ENCODE measurements at places on chromosomes 11 and 22. TPM values are rescaled to one million over a fixed set of nuclear protein-coding genes. Genes with fewer than 3 reads are reported as not detected.

Gene CYP2D6
- not detected for polyA plus RNA-seq

Gene OR56A1
- polyA plus RNA-seq = not detected

Gene HTR3A
- polyA plus RNA-seq = not detected

Gene CABP7
- not detected for polyA plus RNA-seq

Gene LINC01488
- not detected for polyA plus RNA-seq

Gene OR8D4
- not detected for polyA plus RNA-seq

Gene PNPLA5
- not detected for polyA plus RNA-seq

GRCh38 chr11:95487391-95487790 lies 256.4 kb upstream of the SESN3 start:
- no peaks in the 10 kb centered on the region for H3K36me3 ChIP-seq
- H3K27me3 ChIP-seq = no peaks in the 10 kb centered on the region

- H3K4me3 ChIP-seq = peak overlapping the region; percentile 82
- H3K27ac ChIP-seq = no peak overlapping the region
- peaks cover 35% of the 10 kb centered on the region for H3K4me1 ChIP-seq
- DNase-seq = peak; percentile 53
- H3K27me3 ChIP-seq = no peaks in the 10 kb centered on the region
- no peaks in the 10 kb centered on the region for H3K36me3 ChIP-seq
Observed at GRCh38 chr11:71446942-71447688, 1.1 kb downstream of the DHCR7 start.

DNA sequence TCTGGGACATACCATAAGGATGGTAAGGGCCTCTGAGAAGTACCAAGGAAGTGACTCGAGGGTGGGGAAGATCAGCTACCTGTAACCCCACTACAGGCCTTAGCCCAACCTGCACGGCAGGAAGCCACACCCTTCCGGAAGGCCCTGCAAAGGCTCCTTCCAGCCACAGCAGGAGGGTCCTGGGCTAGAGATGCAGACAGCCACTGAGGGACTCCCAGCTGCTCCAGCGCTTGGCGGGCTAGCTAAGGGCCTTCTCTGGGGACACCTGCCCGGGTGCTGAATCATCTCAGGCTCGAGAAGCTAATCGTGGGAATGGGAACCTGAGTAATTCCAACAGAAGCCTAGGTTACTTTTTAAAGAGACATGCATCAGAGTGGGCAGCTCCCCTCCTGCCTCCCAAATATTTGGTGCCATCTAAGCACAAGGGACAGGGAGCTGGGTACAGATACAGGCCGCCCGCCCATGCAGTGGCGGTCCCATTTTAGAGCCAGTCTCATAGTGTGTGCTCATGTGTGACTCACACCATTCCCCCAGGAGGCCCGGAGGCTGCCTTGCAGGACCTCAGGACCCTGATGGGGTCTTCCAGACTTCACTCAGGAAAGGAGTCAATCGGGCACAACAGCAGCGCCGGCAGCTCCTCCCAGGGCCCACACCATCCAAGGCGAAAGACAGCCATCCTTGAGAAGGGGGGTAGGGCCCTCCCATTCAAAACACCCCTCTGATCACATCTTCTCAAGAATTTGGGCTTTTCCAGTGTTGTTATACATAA lies 8.0 kb downstream of the MYH9 start:
- no peaks in the 10 kb centered on the region for H3K27me3 ChIP-seq
- H3K36me3 ChIP-seq = peaks cover 55% of the 10 kb centered on the region
- no peak overlapping the region for H3K4me3 ChIP-seq

- H3K27me3 ChIP-seq = no peaks in the 10 kb centered on the region
- no peaks in the 10 kb centered on the region for H3K4me1 ChIP-seq
- H3K36me3 ChIP-seq = no peaks in the 10 kb centered on the region
- H3K4me3 ChIP-seq = no peak overlapping the region
- peak; percentile 7 for DNase-seq
Observed at GRCh38 chr11:130601141-130601540, 152.7 kb downstream of the ADAMTS15 start.

DNA sequence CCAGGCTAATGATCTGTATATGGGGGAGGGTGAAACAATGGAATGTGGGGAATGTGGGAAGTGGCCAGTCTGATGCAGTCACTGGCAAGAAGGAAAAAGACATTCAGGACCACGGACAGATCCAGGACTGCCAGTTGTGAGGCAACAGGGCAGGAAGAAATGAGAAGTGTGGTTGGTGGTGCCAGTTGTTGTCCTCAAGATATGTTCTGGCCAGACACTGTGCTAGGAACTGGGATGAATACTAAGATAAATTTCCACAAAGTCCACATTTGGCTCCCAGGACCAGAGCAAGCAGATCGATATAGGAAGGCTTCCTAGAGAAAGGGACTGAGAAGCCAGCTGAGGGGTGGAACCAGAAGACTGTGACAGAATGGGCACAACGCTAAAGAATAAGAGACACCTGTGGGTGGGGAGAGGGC lies 6.8 kb upstream of the TPBGL start:
- peak; percentile 12 for DNase-seq
- H3K27me3 ChIP-seq = no peaks in the 10 kb centered on the region
- H3K36me3 ChIP-seq = no peaks in the 10 kb centered on the region
- no peaks in the 10 kb centered on the region for H3K4me1 ChIP-seq

- H3K4me1 ChIP-seq = no peaks in the 10 kb centered on the region
- DNase-seq = no peak
- no peak overlapping the region for H3K27ac ChIP-seq
- H3K36me3 ChIP-seq = no peaks in the 10 kb centered on the region
- H3K4me3 ChIP-seq = no peak overlapping the region
- no peaks in the 10 kb centered on the region for H3K27me3 ChIP-seq
Observed at GRCh38 chr11:67705264-67705663, 30.8 kb upstream of the ALDH3B2 start.

DNA sequence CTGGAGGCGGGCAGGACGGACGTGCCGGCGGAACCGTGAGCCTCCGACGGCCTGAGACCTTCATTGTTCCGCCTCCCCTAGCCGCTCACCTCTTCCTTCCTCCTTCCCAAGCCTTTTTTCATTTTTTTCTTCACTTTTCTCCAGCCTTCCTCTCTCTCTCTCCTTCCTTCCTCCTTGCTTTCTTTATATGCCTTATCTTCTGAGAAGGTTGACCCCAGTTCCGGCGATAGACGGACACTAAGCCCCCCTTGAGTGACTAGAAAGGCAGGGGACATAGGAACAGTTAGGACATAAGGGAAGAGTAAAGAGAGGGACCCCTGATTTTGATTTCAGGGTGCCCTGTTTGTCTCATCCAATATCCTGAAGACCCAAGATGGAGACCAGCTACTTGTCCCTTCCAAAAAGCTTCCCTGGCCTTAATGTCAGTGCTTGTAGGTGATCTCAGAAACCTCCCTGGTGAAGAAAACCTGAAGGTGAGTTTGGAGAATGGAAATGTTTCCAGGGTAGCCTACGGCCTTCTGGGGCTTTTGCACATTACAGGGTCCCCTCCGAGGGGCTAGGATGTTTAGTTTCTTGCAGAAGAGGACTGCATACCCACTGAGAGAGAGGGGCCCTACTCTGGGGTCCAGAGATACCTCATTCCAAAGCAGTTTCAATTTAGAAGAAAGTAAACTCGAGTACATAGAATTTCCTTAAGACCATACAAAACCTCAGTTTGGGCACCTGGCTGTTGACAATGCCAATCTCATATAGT lies 3.5 kb downstream of the ADM start:
- peak overlapping the region; percentile 89 for H3K4me3 ChIP-seq
- no peak for DNase-seq
- no peaks in the 10 kb centered on the region for H3K36me3 ChIP-seq
- peaks cover 40% of the 10 kb centered on the region for H3K4me1 ChIP-seq
- no peak overlapping the region for H3K27ac ChIP-seq
- H3K27me3 ChIP-seq = no peaks in the 10 kb centered on the region

DNA sequence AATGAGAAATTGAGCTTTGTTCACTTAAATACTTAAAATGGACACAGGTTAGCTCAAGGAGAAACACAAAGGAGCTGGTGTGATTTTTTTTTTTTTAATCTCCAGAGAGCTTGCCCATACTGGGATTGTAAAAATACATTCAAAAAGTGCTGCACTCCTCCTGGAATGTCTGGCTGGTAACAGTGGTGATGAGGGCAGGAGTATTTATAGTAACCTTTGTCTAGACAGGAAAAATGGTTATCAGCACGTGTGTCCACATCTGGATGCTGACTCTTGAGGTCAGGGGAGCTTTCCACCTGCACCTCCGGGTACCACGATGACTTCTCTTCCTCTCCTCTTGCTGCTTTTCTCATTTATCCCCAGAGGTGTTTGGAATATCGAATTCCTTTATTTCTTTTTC lies 30.1 kb downstream of the EXT2 start:
- no peaks in the 10 kb centered on the region for H3K27me3 ChIP-seq
- DNase-seq = no peak
- H3K4me1 ChIP-seq = no peaks in the 10 kb centered on the region
- peaks cover 50% of the 10 kb centered on the region for H3K36me3 ChIP-seq
- no peak overlapping the region for H3K4me3 ChIP-seq
- H3K27ac ChIP-seq = no peak overlapping the region

DNA sequence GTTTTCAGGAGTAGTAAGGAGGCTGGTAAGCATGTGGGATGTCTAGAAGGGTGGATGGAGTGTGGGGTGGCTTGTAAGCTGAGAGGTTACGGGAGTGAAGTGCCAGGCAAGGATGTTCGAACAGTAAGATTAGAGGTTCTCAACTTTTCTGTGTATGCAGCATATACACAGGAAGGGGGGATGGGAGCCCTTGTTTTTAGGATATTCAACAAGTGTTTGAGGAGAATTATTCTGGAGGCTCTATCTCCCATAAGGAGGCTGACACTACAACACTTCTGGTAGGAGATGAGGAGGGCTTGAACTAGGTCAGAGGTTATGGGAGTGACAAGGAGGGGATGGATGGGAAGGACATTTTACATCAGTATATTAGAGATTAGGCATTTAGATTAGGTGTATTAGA lies 109.5 kb downstream of the TEAD1 start:
- no peaks in the 10 kb centered on the region for H3K36me3 ChIP-seq
- no peaks in the 10 kb centered on the region for H3K4me1 ChIP-seq
- no peaks in the 10 kb centered on the region for H3K27me3 ChIP-seq
- no peak overlapping the region for H3K27ac ChIP-seq
- DNase-seq = no peak
- no peak overlapping the region for H3K4me3 ChIP-seq

DNA sequence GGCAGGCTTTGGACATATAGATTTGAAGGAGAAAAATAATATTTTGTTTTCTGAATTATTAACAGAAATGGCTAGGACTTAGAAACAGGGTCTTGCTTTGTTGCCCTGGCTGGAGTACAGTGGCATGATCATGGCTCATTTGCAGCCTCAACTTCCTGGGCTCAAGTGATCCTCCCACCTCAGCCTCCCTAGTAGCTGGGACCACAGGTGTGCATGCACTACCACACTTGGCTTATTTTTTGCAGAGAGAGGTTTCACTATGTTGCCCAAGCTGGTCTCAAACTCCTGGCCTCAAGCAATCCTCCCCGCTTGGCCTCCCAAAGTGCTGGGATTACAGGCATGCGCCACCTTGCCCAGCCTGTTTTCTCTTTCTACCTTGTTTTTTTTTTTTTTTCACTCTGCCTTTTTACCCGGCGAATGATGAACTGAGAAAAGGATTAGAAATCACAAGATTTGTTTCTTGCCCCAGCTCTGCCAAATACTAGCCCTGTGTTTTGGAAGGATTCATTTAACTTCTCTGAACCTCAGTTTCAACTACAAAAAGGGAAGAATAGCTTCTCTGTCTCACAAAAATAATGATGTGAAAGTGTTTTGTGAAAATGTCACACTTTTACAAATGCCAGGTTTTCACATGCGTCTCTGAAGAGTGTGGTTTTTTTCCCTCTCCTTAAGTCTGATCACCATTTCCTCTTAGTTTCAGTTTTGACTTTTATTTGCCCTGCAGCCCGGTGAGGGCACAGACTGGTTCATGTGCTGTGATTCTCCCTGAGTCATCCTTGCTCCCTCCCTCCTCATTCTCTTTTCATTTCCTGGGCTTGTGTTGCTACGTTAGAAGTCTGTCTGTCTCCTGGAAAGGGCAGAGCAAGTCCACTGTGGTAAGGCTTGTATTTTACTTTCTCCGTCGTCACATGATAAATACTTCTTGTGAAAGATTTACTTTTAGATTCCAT lies 67.7 kb downstream of the BCL2L13 start:
- no peaks in the 10 kb centered on the region for H3K27me3 ChIP-seq
- peak overlapping the region; percentile 83 for H3K27ac ChIP-seq
- peak overlapping the region; percentile 23 for H3K4me3 ChIP-seq
- peaks cover 23% of the 10 kb centered on the region for H3K4me1 ChIP-seq
- peak; percentile 88 for DNase-seq

- H3K36me3 ChIP-seq = peaks cover 57% of the 10 kb centered on the region
- no peak for DNase-seq
- no peak overlapping the region for H3K27ac ChIP-seq
- no peak overlapping the region for H3K4me3 ChIP-seq
Observed at GRCh38 chr11:47415091-47415854, 6.9 kb downstream of the SLC39A13 start.

DNA sequence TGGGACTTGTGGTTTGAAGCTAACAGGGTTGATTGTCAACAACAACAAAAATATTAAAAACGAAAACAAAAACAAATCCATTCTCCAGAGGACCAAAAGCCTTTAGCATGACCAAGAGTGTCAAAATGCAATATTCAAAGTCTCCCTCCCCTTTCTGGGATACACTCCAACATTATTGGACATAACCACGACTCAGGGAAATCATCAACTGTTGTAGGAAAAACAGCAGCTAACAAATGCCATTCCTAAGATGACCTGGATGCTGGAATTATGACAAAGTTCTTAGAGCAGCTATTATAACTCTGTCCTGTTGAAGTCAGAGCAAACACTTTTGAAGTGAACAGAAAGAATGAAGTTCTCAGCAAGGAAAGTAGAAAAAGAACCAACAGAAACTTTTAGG lies 143.0 kb downstream of the TMEM135 start:
- no peak overlapping the region for H3K4me3 ChIP-seq
- no peaks in the 10 kb centered on the region for H3K27me3 ChIP-seq

GRCh38 chr22:20808844-20809243 lies 34.9 kb downstream of the SERPIND1 start:
- H3K27me3 ChIP-seq = no peaks in the 10 kb centered on the region
- H3K4me1 ChIP-seq = no peaks in the 10 kb centered on the region
- DNase-seq = no peak

DNA sequence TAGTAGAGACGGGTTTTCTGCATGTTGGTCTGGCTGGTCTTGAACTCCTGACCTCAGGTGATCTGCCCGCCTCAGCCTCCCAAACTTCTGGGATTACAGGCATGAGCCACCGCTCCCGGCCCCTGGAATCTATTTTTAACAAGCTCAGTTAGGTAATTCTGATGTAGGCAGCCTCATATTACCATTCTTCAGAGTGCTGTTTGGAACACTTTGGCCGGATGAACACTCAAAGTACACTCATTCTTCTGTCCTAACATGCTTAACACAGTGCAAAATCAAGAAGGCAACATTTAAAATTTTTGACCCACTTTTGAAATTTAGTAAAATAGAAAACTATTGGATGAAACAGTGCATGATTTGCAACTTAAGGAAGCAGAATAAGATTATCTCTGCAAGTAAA lies 586.7 kb upstream of the CHORDC1 start:
- DNase-seq = no peak
- H3K27me3 ChIP-seq = no peaks in the 10 kb centered on the region
- H3K4me3 ChIP-seq = no peak overlapping the region
- no peaks in the 10 kb centered on the region for H3K36me3 ChIP-seq

Measured in CD14-positive monocyte (primary cell).